GM13976 (cell line): ENCODE measurements at places on chromosomes 3 and 15.

DNA sequence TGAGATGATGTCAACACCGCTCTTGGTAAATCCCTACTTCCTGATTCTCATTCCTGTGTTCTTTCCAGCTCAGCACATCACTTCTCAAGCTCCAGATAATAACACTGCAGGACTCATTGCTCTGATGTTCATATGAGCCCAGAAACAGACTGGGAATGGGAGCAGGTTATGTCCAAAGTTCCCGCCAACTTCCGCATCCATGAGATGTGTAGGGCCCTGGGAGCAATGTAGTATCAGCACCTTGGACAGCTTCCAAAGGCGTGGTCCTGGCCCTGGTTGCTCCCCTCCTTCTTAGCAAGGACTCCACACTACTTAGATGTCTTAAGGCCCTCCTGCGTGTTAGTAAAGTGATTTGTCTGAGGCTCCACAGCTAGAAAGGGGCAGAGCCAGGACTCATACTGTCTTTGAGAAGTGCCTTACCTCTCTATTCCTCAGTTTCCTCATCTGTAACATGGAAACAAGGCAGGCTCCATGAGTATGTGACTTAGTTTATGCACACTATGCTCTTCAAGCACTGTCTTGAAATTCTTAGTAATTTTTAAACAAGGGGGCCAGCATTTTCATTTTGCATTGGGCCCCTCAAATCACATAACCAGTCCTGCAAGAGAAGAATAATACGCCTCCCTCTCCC is 27.9 kb upstream of the SLC6A1 start:
- no peak for DNase-seq

DNA sequence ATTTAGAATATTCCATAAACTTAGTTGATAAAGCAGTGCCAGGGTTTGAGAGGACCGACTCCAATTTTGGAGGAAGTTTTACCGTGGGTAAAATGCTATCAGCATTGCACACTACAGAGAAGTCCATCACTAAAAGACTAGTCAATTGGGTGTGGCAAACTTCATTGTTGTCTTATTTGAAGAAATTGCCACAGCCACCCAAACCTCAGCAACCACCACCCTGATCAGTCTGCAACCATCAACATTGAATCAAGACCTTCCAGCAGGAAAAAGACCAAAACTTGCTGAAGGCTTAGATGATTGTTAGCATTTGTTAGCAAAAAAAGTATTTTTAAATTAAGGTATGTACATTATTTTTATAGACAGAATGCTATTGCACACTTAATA is 60.5 kb downstream of the KLF13 start:
- no peak for DNase-seq

DNA sequence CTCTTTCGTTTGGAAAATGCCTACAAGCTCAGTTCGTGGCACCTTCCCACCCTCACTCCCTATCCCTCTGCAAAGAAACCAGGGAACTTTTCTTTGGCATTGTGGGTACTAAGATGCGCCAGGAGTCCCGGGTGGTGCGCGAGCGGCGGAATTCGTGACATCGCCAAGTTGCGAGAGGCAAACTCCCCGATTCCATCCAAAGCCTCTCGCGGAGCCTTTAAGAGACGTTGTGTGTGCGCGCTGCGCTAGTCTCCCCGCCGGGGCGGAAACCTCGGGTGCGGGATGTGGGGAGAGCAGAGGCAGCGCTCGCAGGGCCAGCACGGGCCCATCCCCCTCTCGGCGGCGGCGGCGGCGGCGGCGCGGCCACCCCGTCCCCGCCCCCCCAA is 443 bp upstream of the NR2F2 start:
- DNase-seq, result no peak

DNA sequence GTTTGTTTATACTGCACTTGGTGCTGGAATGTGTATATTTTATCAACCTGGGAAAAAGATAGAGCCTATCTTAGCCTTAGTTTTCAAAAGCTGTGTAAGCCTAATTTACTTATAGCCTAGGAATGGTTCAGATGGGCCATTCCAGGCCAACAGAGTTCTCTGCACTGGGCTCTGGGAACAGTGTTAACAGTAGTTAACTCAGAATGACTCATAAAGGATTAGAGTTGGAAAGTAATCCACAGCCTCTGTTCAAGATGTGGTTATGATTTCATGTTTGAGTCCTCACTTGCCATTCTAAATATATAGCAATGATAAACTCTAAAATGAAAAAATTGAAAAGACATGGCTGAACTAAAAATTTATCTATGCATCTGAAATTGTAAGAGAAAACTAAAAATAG is 22.6 kb upstream of the PEX5L start:
- no peak for DNase-seq

GRCh38 chr3:194738254-194739093 is 52.8 kb downstream of the FAM43A start:
- no peak for DNase-seq

DNA sequence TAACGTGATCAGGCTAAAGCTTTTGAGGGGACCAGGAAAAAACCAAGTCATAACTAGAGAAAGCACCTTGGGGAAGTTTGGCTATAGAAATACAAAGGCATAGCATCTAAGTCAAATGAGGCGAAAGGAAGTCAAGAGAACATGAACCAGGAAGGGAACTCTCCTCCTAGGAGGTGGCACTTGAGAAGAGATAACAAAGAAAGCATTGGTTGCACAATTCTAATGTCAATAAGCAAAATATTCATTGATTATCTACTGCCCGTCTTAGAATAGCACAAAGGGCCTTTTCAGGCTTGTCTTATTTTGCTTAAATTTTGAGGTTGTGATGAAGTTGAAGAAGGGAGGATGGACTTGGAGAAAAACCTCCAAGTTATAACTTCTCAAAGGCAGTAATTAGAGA is 73.4 kb downstream of the ALCAM start:
- no peak for DNase-seq

DNA sequence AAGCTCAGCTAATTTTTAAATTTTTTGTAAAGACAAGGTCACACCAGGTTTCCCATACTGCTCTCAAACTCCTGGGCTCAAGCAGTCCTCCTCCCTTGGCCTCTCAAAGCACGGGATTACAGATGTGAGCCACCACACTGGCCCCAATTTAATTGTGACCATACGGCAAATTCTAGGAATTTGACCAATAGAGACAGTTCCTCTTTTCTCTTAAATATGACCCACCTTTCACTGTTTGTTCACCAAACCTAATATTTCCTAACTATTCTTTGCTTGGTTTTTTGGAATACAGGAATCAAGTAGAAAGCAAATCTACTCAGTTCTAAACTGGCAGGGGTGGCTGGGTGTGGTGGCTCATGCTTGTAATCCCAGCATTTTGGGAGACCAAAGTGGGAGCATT is 264.0 kb downstream of the SHQ1 start:
- no peak for DNase-seq

GRCh38 chr15:20272422-20273184 is 269.0 kb downstream of the GOLGA6L6 start:
- peak; percentile 56 for DNase-seq

GRCh38 chr15:58518626-58519025 is 86.8 kb downstream of the LIPC start:
- DNase-seq, result no peak

GRCh38 chr3:24763393-24763792 is 268.7 kb upstream of the THRB start:
- DNase-seq, result no peak

GRCh38 chr3:45865563-45865962 is 20.8 kb upstream of the CCR9 start:
- no peak for DNase-seq

- DNase-seq, result no peak
Measured at GRCh38 chr3:16849795-16850194, 35.0 kb upstream of the PLCL2 start.

DNA sequence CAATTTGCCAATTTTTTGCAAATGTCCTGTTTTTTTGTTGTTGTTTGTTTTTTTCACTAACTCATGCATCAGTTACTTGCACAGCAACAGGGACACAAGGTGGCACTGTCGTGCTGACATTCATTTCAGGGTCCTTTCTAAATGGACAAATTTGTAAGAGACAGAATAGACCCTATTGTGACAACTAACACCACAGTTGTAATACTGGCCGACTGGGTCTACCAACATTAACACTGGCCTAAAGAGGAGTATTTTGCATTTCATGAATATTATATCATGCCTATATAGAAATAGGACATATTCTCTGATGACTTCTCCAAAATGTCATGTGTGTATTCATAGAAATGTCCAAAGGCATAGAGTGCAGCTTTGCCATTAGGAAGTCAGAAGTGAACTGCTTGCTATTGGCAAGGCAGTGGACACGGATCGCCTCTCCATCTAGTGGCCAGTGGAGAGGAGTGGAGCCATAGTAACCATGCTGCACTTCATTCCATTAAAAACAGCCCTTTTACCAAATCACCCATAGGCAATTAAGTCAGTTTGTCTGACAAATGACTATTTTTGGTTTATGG is 54.8 kb downstream of the ZBTB20 start:
- peak; percentile 8 for DNase-seq
